ENCODE measurements at places on chromosomes 4 and X.
A peak's percentile ranks its signal among the peaks of the same experiment; 100 is the strongest.

- DNase-seq, result no peak
Measured at GRCh38 chr4:86233681-86234080, 126.2 kb downstream of the MAPK10 start.

DNA sequence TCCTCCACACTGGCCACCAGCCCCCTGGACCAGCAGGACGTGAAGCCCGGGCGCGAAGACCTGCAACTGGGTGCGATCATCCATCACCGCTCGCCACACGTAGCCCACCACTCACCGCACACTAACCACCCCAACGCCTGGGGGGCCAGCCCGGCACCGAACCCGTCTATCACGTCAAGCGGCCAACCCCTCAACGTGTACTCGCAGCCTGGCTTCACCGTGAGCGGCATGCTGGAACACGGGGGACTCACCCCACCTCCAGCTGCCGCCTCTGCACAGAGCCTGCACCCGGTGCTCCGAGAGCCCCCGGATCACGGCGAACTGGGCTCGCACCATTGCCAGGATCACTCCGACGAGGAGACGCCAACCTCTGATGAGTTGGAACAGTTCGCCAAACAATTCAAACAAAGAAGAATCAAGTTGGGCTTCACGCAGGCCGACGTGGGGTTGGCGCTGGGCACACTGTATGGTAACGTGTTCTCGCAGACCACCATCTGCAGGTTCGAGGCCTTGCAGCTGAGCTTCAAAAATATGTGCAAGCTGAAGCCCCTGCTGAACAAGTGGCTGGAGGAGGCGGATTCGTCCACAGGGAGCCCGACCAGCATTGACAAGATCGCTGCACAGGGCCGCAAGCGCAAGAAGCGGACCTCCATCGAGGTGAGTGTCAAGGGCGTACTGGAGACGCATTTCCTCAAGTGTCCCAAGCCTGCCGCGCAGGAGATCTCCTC, 600 bp downstream of the POU3F4 start:
- no peak for DNase-seq

DNA sequence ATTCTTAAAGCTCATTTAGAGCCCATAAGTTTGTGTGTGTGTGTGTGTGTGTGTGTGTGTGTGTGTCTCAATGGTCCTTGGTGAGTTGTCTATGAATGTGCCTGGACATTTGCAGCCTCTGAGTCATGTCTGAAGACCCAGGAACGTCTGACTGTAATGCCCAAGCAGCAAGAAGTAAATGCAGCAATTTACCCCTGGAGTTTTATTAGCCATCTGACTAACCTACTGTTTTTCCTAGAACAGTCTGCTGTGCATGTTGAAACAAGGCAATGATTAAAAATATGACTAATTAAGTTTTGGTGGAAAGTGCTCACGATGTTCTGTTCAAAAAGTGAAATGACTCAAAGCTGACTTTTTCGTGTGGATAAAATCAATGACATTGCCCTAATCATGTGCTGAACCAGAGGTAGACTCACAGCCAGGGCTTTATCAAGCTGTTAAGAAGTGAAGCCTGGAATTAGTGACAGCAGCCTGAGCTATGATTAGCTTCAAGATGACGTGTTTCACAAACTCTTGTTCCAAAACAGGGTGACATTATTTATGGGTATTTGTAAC, 201.6 kb downstream of the CPE start:
- DNase-seq, result no peak

DNA sequence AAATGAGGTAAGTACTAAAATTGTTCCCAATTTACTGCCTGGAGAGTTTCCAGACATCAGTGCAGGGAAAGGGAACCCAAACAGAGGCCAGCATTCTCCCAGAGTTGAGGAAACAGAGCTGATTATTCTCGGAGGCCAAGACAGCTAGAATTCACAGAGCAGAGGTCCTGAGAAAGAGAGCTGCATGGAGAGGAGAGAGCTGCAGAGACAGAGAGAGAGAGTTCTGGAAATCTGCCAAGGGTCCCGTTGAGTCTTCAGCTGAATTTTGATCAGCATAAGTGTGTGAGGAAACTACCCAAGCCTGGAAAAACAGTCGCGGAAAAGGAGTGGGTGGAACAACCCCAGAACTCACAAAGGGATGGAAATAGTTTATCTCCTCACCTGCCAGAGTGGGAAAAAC, 43.8 kb upstream of the GPR173 start:
- peak; percentile 2 for DNase-seq

Measured in midbrain (tissue), 1 donor.